ENCODE measurements at places on chromosomes 4 and X.

GRCh38 chr4:72374159-72374558, 194.9 kb downstream of the ADAMTS3 start:
- DNase-seq: no peak

DNA sequence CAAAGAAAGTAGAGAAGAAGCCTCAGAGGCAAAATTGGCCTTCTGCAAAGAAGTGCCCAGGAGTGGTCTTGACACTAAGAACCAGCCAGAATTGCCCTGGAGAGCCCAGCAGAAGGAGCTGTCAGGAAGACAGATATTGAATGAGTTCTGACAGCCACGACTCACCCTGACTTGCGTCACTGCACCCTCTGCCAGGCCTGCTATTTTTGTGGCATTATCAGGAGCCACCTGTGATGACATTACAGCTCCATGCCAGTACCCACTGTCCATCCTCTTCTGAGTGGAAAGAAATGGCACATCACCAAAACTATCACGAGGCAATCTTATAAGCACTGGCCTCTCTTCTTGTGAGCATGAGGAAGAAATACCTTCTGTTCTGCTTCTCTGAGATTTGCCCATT, 67.7 kb downstream of the SMIM20 start:
- no peak for DNase-seq

GRCh38 chrX:41689711-41690110, 938 bp downstream of the GPR34 start:
- no peak for DNase-seq

DNA sequence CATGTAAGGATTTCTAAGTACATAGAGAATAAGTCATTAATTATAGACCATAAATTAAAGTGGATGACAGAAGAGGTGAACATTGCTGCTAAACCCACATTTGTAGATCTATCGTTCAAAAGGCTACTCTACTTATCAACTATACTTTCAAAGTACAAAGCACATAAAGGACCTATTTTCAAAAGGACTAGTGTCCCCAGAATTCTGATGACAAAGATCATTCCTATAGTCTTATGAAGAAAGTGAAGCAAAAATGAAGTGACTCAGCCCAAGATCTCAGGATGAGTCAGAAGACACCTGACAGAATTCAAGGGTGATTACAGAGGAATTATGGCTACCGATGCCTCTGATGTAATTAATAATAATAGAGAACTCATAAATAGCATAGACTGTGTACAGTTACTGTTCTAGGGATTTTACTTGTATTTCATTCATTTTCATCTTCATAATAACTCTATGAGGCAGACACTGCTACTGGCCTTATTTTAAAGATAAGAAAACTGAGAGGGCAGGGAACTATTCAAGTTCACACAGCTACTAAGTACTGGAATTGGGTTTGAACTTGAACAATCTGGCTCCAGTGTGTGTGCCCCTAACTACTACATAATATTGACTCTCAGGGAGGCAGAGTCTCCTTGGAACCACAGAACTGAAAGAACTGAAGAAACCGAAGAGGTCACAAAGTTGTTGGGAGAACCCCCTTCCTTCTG, 17.1 kb downstream of the USP46 start:
- DNase-seq: peak; percentile 27

- DNase-seq: no peak
These were observed 129.0 kb upstream of the TECRL start for GRCh38 chr4:64538219-64538618.

- DNase-seq: peak; percentile 49
These were observed 35.4 kb upstream of the SORCS2 start for GRCh38 chr4:7156761-7157488.
